ENCODE measurements at places on chromosomes 2 and 18. TPM values are rescaled to one million over a fixed set of nuclear protein-coding genes. Genes with fewer than 3 reads are reported as not detected.

TNP1 gene
- not detected for total RNA-seq

SPC25 gene
- 16.3 TPM for total RNA-seq

ERFE gene
- total RNA-seq, result 0.41 TPM

VWA3B gene
- total RNA-seq, result not detected

BCL2 gene
- 0.24 TPM for total RNA-seq

PCARE gene
- not detected for total RNA-seq

CCDC102B gene
- total RNA-seq, result 2.9 TPM

RPS27A gene
- 892 TPM for total RNA-seq

ARHGEF33 gene
- total RNA-seq, result 0.61 TPM

SDC1 gene
- 79.0 TPM for total RNA-seq

- H3K27ac ChIP-seq, result no peak overlapping the region
- no peaks in the 10 kb centered on the region for H3K36me3 ChIP-seq
- no peak for DNase-seq
- H3K4me1 ChIP-seq, result peaks cover 7% of the 10 kb centered on the region
- H3K4me3 ChIP-seq, result no peak overlapping the region
These were observed 101.0 kb downstream of the PTGR3 start for GRCh38 chr18:75107931-75108276.

DNA sequence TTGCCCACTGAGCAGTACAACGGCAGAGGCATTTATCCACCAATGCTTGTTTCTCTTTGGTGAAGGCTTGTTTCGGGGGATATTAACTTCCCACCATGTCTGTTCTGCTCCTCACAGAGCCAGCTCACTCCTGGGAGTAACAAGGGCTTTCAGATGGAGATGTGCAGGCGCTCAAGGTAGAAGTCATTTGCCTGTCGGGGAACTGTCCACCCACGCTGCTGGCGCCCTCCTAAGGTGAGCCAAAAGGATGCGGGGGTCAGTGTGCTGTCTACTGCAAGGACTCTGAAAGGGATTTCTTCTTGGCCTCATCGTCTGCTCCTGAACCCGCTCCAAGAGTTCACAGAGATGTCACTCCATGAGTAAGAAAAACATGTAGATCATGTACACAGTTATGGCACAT is 57.0 kb upstream of the CYRIA start:
- no peaks in the 10 kb centered on the region for H3K36me3 ChIP-seq
- no peak for DNase-seq
- H3K27ac ChIP-seq, result no peak overlapping the region
- no peak overlapping the region for H3K4me3 ChIP-seq
- H3K4me1 ChIP-seq, result no peaks in the 10 kb centered on the region
- no peaks in the 10 kb centered on the region for H3K27me3 ChIP-seq

DNA sequence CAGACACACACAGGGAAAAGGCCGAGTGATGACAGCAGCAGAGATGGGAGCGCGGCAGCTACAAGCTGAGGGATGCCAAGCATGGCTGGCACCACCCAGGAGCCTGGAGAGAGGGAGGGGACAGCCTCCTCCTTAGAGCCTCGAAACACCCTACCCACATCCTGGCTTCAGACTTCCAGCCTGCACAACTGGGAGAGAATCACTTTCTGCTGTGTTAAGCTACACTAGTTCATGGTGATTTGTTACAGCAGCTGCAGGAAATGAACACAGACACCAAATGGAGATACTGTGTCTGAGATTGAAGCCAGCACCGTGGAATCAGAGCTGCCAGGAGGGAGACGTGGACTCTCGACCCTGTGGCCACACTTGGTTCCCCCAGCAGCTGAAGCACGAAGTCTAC is 27.5 kb upstream of the FOSL2 start:
- peaks cover 37% of the 10 kb centered on the region for H3K4me1 ChIP-seq
- DNase-seq, result no peak

- DNase-seq, result no peak
- no peak overlapping the region for H3K27ac ChIP-seq
- no peaks in the 10 kb centered on the region for H3K4me1 ChIP-seq
- H3K4me3 ChIP-seq, result no peak overlapping the region
These were observed 69.8 kb upstream of the CD302 start for GRCh38 chr2:159867567-159868361.

GRCh38 chr2:62939735-62940491 is 110.7 kb upstream of the OTX1 start:
- no peaks in the 10 kb centered on the region for H3K27me3 ChIP-seq
- peaks cover 46% of the 10 kb centered on the region for H3K4me1 ChIP-seq
- H3K36me3 ChIP-seq, result peaks cover 8% of the 10 kb centered on the region
- peak; percentile 85 for DNase-seq
- H3K4me3 ChIP-seq, result peak overlapping the region; percentile 22

DNA sequence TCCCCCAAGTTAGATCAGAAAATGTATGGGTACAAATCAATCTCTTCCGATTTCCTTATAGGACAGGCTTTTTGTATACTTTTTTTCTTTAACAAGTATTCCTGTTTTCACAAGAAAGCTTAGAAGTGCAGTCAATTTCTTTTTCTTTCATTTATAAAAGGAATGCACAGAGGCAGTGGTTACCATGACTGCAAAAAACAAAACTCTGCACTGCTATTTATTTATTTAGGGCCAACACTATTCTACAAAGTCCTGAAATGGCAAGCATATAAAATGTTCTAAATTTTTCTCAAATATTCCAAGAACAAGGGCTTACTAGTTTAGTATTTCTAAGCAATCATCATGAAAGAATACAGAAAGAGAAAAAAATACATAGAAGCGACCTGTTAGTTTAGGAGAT is 22.2 kb downstream of the ATAD2B start:
- H3K4me3 ChIP-seq, result no peak overlapping the region
- H3K36me3 ChIP-seq, result no peaks in the 10 kb centered on the region
- DNase-seq, result peak; percentile 62
- peak overlapping the region; percentile 48 for H3K27ac ChIP-seq
- H3K4me1 ChIP-seq, result peaks cover 48% of the 10 kb centered on the region

GRCh38 chr2:164797627-164798026 is 44.0 kb downstream of the COBLL1 start:
- H3K36me3 ChIP-seq, result peaks cover 5% of the 10 kb centered on the region
- H3K4me3 ChIP-seq, result no peak overlapping the region
- DNase-seq, result no peak
- H3K4me1 ChIP-seq, result peaks cover 58% of the 10 kb centered on the region

GRCh38 chr2:140383781-140384180 is 1603.6 kb upstream of the NXPH2 start:
- no peaks in the 10 kb centered on the region for H3K36me3 ChIP-seq
- no peaks in the 10 kb centered on the region for H3K27me3 ChIP-seq
- H3K27ac ChIP-seq, result no peak overlapping the region
- H3K4me1 ChIP-seq, result no peaks in the 10 kb centered on the region
- no peak for DNase-seq

- no peaks in the 10 kb centered on the region for H3K36me3 ChIP-seq
- no peak for DNase-seq
- H3K4me3 ChIP-seq, result peak overlapping the region; percentile 62
- peak overlapping the region; percentile 100 for H3K27ac ChIP-seq
- peaks cover 30% of the 10 kb centered on the region for H3K4me1 ChIP-seq
These were observed 19.4 kb downstream of the TEX44 start for GRCh38 chr2:231612109-231612455.

- H3K4me3 ChIP-seq, result no peak overlapping the region
- no peak overlapping the region for H3K27ac ChIP-seq
- no peaks in the 10 kb centered on the region for H3K27me3 ChIP-seq
- H3K4me1 ChIP-seq, result no peaks in the 10 kb centered on the region
- H3K36me3 ChIP-seq, result no peaks in the 10 kb centered on the region
These were observed 172.0 kb downstream of the SLC4A10 start for GRCh38 chr2:161796192-161796591.

GRCh38 chr2:127193967-127194280 is 26.2 kb downstream of the CYP27C1 start:
- peaks cover 3% of the 10 kb centered on the region for H3K27me3 ChIP-seq
- peak; percentile 26 for DNase-seq
- H3K27ac ChIP-seq, result 0 out of 2 replicates have a peak overlapping the region, but pooled peaks have one; percentile 31

GRCh38 chr18:23701017-23701416 is 11.8 kb downstream of the LAMA3 start:
- no peak overlapping the region for H3K27ac ChIP-seq
- H3K36me3 ChIP-seq, result no peaks in the 10 kb centered on the region
- DNase-seq, result no peak
- peaks cover 1% of the 10 kb centered on the region for H3K4me1 ChIP-seq

DNA sequence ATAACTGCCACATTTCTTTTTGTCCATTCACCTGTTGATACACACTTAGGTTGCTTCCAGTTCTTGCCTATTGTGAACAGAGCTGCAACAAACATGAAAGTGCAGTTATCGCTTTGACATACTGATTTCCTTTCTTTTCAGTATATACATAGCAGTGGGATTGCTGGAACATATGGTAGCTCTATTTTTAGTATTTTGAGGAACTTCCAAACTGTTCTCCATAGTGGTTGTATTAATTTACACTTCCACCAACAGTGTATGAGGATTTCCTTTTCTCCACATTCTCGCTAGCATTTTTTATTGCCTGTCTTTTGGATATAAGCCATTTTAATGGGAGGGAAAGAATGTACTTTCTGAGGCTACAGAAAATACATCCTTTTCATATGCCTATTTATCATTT is 167.4 kb downstream of the GULP1 start:
- DNase-seq, result no peak
- no peaks in the 10 kb centered on the region for H3K27me3 ChIP-seq
- H3K4me1 ChIP-seq, result peaks cover 14% of the 10 kb centered on the region
- peaks cover 13% of the 10 kb centered on the region for H3K36me3 ChIP-seq
- no peak overlapping the region for H3K27ac ChIP-seq

GRCh38 chr18:36374262-36374661 is 76.7 kb downstream of the FHOD3 start:
- peaks cover 3% of the 10 kb centered on the region for H3K27me3 ChIP-seq
- DNase-seq, result no peak
- H3K27ac ChIP-seq, result no peak overlapping the region
- H3K36me3 ChIP-seq, result peaks cover 33% of the 10 kb centered on the region
- no peak overlapping the region for H3K4me3 ChIP-seq

GRCh38 chr18:5388896-5389295 is 93.4 kb upstream of the ZBTB14 start:
- no peaks in the 10 kb centered on the region for H3K27me3 ChIP-seq
- no peak overlapping the region for H3K27ac ChIP-seq
- DNase-seq, result no peak
- no peaks in the 10 kb centered on the region for H3K4me1 ChIP-seq
- no peak overlapping the region for H3K4me3 ChIP-seq

GRCh38 chr18:58761970-58762780 is 90.9 kb downstream of the MALT1 start:
- H3K4me1 ChIP-seq, result no peaks in the 10 kb centered on the region
- no peaks in the 10 kb centered on the region for H3K36me3 ChIP-seq
- peaks cover 18% of the 10 kb centered on the region for H3K27me3 ChIP-seq

- H3K27ac ChIP-seq, result no peak overlapping the region
- H3K4me3 ChIP-seq, result no peak overlapping the region
- no peak for DNase-seq
- peaks cover 11% of the 10 kb centered on the region for H3K36me3 ChIP-seq
These were observed 20.0 kb upstream of the FBLN7 start for GRCh38 chr2:112118148-112118547.
